ENCODE measurements at places on chromosomes 13 and 19.

GRCh38 chr19:1025960-1026782, at the start of gene CNN2:
TSS of gene CNN2 (plus strand) at chr19:1026608. CDS start at chr19:1026662, 54 bp downstream.
- DNase-seq = peak; percentile 62

- no peak for DNase-seq
Observed at GRCh38 chr13:91158017-91158395, 189.5 kb upstream of the MIR17HG start.

DNA sequence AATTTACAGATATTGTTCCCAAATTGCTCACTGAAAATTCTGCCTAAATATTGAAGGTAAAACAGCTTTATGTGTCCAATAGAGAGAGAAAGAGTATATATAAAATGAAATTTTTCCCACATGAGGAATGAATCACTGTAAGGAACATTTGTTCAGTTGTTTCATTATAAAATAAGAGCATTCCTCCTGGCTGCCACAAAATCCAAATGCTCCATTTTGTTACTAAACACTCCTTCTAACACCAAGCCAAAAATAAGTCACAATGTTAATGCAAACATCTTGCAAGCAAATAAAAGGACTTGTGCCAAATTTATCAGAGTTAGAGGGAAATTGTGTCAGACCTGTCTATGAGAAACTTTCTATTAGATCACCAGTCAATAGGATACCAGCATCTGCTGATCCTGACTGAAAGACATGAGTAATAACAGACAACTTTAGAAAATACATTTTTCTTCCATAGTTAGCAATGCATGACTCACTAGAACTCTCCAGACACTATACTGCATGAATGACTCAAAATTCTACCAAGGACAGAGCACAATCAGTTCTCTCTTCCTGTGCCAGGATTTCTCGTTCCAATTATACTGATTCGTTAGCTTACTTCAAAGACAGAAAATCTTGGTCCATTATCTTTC, 83.5 kb upstream of the FNDC3A start:
- no peak for DNase-seq

DNA sequence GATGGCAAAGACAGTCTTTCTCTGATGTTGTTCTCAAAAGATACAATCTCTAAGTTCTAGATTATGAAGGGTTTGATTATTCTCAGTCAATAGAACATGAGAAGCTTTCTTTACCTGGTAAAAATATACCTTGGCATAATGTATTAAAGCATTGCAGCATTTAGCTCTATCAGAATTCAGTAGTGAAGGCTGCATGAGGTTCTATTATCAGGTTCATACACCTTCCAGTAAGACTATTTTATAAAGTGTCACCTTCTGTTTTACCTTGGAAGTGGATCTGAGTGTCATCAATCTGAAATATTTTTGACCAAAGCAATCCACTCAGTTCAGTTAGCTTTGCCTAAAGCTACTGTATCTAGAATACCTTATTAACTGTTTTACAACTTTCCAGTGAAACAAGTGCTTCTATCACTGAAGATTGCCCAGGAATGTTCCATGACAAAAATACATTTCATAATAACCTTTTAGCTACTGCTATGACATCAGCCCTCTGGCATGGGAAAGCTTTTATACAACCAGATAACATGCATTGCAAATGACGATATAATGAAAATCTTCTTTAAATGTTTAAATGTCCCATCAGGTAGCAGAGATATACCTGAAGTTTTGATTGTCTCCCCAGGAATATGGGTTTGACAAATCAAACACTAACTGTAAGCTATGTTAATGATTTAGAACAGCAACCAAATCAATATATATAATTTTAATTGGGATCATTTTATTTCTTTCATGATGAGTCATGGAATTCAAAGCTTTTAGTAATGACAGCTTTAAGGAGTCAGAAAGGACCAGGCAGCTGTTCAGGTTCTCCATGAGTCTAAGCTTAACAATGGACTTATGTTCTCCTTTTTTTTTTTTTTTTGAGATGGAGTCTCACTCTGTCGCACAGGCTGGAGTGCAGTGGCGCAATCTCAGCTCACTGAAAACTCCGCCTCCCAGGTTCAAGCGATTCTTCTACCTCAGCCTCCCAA, 72.2 kb downstream of the UFM1 start:
- no peak for DNase-seq

GRCh38 chr13:106714271-106714982, 146.5 kb upstream of the ARGLU1 start:
- DNase-seq = no peak

DNA sequence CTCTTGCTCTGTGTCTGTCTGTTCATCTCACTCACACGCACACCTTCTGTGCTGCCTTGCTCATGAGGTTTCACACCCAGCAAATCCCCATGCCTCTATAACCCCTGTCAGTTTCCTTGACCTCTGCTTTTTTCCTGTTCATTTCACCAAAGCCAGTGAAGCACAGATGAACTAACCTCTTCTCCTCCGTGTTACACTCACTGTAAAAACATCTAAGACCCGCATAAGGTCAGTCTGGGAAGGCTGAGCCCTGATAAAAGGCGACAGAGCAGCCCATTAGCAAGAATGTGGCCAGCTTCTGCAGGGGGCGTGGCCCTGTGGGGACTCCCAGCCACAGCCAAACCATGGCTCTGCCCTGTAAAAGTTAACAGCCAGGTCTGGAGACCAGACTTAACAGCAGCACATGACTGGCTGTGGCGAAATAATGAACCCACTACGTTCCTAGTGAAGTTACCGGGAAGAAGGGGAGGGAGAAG, 42.8 kb upstream of the NPAS1 start:
- DNase-seq = no peak

DNA sequence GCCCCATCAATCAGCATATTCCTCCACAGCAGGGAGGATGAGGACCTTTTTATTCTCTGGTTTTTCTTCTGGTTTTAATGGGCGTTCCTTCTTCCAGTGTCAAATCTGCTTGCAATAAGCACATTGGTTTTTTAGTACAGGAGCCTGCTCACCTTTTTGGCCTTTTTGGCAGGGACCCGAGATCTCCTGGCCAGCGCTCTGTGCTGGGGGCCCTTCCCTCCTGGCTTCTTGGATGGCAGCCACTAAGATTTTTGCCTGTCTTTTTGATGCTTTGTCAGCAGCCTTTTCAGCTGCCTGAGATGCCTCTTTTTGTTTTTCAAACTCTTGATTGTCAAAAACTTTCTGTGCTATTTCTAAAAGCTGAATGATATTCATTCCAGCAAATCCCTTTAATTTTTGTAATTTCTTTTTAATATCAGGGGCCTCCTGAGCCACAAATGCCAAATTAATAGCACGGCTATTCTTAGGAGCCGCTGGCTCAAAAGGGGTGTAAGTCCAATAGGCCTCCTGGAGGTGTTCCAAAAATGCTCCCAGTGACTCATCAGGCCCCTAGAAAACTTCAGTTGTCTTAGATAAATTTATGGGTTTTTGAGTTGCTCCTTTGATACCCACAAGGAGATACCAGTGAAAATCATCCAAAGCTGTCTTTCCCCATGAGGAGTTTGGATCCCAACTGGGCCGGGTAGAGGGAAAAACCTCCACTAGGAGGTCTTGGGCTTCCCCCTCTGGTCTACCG, 73.0 kb downstream of the ZNF100 start:
- DNase-seq = no peak

GRCh38 chr13:30156270-30156669, 151.1 kb downstream of the KATNAL1 start:
- DNase-seq = no peak

GRCh38 chr19:39823686-39824085, 10.3 kb downstream of the DYRK1B start:
- DNase-seq = no peak

- DNase-seq = no peak
Observed at GRCh38 chr13:21797736-21798135, 126.9 kb downstream of the FGF9 start.

GRCh38 chr19:17931532-17932191, 1.2 kb upstream of the CCDC124 start:
- DNase-seq = no peak

DNA sequence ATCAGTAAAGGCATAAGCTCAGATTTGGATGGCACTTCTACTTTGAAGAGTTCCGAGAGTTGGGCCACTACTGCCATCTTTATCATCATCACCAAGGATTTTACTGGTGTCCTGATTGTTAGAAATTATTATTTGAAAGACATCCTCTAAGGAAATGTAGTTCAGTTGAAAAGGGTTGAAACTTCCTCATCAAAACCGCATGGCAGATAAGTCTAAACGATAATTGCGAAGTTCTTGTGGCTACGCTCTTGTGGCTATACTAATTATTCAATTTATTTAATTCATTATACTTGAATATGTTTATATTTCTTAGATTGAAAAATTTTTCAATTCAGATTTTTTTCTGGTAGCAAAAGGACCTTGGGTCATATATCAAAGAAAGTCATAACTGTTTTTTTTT, 22.4 kb downstream of the TNFRSF19 start:
- DNase-seq = no peak
